ENCODE measurements at places on chromosomes 12 and 14. TPM values are rescaled to one million over a fixed set of nuclear protein-coding genes. Genes with fewer than 3 reads are reported as not detected.

GRCh38 chr14:80395031-80395430, 183.7 kb upstream of the DIO2 start:
- no peak for DNase-seq

- no peak for DNase-seq
Measured at GRCh38 chr14:91419044-91419397, 1.4 kb upstream of the CCDC88C start.

GYS2 gene
- total RNA-seq, result not detected

GRCh38 chr12:81942594-81942993, 183.4 kb upstream of the PPFIA2 start:
- DNase-seq, result no peak

ARHGEF40 gene
- total RNA-seq, result 72.7 TPM

- DNase-seq, result no peak
Measured at GRCh38 chr14:98226411-98226810, 1045.6 kb downstream of the BCL11B start.

DNA sequence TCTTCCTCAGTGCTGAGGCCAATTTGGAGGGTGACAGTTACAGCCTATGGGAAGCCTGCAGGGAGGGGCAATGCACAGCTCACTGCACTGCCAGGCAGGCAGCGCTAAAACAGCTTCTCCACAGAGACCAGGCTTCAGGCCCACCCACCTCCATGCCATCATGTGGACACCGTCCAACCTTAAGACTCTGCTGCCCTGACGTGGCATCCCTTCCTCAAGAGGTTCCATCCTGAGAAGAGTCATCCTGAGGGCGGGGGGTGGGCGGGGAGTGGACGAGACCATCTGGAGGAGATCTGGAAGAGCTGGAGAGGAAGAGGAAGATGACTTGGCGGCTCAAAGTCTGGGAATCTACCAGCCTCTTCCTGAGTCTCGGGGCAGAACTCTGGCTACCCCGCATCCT, 8.4 kb upstream of the ACVRL1 start:
- no peak for DNase-seq

DNA sequence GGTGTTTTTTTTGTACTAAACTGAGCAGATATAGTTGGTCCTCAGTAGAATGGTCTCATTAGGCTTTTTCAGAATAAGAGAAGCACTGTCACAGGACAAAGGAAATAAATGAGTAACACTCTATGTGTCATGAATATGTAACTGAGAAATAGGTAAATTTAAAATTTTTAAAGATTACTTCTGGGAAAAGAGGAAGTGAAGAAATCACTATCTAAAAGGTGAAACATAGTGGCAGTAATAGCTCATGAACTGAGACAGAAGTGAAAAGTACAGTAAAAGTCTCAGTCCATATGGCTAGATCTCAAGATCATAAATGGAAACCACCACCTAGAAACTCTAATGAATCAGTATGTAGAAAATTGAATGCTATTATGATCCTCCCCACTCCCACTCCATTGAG, 89.3 kb upstream of the TTC7B start:
- no peak for DNase-seq

GRCh38 chr12:101021911-101022388, 188.1 kb downstream of the SLC5A8 start:
- no peak for DNase-seq

DNA sequence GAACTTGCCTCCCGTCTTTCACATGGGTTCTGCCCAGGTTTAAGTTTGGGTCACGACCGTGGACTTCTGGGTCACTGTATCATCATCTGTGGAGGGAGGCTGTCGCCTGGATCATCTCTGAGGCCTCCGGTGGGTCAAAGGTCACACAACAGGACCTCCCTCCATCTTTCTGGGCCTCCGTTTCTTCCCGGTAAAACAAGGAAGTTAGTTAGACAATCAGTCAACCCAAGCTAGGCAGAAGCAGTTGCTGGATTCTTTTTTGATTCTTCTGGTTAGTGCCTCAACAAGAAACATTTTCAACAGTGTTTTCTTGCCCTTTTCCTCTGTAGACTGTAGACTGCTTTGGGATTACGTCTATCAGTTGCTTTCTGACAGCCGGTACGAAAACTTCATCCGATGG, 186.6 kb upstream of the BCL2L14 start:
- DNase-seq, result no peak

DNA sequence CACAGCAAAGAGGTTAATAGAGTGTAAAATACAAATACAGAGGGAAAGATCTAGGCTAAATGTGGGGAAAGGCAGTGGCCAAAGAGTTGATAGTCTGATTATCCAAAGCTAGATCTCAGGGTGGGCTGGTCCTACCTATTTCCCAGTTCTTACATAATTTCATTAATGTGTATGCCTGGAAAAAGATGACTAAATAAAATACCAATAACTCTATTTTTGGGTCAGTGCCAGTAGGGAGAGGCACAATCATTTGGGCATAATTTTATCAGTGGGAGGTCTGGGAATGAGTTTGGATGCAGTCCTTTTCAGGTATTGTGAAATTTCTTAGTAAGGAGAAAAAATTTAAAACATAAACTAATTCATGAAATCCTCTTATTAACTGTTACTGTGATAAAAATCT, 30.6 kb upstream of the CLEC14A start:
- no peak for DNase-seq

GRCh38 chr14:51581017-51581881, 70.5 kb upstream of the FRMD6 start:
- no peak for DNase-seq

All from neural crest cell (in vitro differentiated cells).